ENCODE measurements at places on chromosomes 7 and 10.

GRCh38 chr10:98224996-98225395 lies 43.0 kb downstream of the LOXL4 start:
- DNase-seq = no peak

GRCh38 chr7:110170841-110171240 lies 920.1 kb upstream of the LRRN3 start:
- DNase-seq = no peak

- no peak for DNase-seq
Measured at GRCh38 chr7:107889992-107890391, 991 bp upstream of the DLD start.

GRCh38 chr7:75735581-75736350 lies 3.0 kb downstream of the HIP1 start:
- no peak for DNase-seq

- DNase-seq = no peak
Measured at GRCh38 chr7:114711241-114711640, 210.7 kb upstream of the MDFIC start.

DNA sequence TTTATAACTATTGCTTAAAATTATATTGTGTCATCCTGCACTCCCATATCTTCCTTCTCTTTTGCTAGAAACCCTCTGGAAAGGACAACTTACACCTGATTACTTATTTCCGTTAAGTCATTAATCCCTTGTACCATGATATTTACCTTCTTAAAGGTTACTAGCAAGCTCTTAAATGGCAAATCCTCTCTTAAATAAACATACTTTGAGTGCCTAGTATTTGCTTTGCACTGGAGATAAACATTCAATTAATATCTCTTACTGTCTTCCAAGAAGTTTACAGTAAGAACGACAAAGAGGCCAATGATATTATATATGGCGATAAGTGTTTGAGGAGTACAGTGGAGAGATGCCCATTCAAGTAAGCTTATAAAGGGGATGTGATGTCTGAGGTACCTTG lies 278.3 kb downstream of the HGF start:
- DNase-seq = no peak

- DNase-seq = no peak
Measured at GRCh38 chr10:95392681-95393164, 101.9 kb upstream of the PDLIM1 start.

DNA sequence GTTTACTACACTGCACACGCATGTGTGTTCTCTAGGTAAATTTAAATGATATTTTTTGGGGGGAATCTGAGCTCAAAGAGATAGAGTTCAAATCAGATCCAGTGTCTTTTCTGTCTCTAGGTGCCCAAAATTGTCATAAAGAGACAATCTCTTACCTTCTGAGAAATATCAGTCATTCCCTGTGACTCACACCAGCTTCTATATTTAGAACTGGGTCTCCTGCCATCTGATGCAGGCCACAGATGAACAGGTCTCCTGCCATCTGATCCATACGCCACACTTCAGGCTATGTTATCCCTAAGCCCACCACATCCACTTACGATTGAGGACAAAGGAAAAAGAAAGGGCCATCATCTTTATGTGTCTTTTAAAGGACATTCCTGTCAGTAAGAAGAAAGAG lies 136.3 kb upstream of the LAMB4 start:
- DNase-seq = no peak

- no peak for DNase-seq
Measured at GRCh38 chr10:89134963-89135362, 72.2 kb downstream of the CH25H start.

DNA sequence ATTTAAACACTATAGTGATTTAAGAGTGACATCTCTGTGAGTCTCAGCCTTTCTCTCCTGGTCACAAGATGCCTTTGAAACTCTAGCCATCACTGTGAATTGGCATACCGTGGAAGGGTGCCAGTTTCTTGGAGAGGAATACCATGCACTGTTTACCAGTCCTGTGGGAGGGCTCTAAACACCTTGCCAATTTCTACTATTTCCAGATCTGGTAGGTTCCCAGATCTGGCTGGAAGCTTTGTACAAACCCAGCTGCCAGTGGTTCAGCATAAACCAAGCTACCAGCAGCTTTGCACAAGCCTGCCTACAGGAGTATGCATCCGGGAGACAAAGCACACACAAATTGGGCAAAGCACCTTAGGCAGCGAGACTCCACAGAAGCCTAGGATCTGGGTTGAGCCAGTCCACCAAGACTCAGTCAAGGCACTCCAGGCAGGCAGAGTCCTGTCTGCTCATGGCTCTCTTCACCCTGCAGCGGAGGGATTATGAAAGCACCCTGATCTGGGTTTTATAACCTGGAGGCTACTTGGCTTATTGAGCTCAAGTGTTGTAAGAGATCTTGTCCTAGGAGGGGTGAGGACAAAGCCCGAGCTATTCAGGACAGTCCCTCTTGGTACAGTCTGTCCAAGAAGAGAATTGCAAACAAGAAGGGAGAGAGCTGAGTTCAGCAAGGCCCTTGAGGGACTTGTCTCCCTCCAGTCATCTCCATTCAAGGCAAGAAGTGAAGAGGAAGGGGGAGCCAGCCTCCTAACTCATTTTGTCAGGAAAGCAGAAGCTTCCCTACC lies 23.6 kb downstream of the MCM10 start:
- DNase-seq = no peak

DNA sequence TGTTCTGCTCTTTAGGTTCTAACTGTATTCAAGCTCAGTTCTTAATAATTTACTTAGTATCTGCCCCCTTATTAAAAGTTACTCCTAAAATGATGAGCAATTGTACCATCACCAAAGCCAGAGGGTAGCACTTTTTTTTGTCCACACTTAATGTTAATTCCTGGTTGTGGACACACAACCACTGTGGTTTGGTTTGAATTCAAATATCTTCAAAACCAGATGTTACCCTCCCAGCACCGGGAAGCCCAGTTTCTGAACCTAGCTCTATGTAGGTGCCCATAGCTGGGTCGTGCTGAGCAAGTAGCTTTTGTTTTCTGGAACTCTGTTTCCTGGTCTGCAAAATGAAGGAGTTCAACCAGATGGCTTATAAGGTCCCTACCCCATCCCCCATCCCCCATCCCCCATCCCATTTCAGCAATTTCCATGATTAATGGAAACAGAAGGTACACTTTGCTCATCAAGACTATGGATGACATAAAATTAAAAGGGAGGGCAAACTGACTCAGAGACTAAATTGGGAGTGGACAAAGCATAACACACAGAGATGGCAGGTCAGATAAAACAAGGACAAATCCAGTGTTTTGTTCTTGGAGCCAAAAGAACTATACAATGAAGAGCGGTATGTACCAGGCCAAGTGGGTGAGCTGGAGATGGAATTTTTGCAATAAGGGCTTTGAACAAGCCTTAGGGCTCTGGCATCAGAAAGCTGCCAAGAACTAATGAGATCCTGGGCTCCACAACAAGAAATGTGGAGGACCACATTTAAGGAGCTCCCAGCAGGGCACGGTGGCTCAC lies 56.7 kb downstream of the DLG5 start:
- DNase-seq = no peak

GRCh38 chr10:64977915-64978314 lies 1456.7 kb downstream of the REEP3 start:
- DNase-seq = no peak

GRCh38 chr7:42471573-42472174 lies 234.7 kb upstream of the GLI3 start:
- DNase-seq = no peak

DNA sequence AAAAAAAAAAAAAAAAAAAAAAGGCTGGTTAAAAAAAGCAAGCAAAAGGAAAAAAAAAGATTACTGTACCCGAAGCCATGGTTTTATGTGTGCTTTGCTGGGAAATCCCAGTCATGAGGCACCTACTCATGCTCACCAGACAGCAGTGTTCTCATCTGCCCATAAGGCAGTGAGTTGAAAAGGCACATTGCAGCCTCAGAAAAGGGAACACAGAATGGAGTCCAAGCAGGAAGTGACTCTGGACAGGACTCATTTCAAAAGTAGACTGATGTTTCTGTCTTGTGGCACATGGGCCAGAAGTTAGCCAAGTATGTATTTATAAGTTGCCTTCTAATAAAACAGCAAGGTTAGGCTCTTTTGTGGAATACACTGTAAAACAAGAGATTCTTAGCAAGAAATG lies 40.2 kb downstream of the PDSS1 start:
- DNase-seq = no peak

DNA sequence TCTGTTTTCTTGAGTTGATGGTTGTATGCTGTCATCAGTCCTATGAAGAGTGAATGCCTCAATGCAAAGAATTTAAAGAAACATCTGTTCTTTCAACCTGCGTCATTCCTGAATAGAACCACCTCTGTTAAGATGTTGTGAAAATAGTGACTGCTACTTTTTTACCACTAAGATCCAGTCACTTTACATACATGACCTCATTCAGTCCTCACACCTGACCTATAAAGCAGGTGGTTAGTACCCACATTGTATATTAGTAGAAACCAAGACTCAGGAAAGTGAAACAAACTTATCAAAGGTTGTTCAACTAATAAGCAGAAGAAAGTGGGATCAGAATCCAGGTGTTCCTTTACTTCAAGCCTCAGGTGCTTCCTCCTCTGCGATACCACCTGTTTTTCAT lies 64.8 kb downstream of the ITGB8 start:
- DNase-seq = no peak

DNA sequence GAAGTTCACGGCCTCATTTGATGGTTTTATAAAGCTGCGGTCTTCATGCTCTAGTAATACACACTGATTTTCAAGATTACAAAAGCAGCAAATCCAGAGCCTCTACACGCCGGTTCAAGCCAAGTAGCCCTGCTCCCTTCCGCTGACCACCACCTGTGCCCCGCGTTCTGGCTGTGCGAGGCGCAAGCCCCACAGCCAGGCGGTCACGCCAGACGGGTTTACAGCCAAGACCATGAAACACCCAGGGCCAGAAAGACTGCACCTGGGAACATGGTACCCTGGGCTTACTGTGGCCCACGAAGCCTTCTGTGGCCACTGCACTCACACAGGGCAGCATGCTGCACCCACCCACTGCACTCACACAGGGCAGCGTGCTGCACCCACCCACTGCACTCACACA lies 33.6 kb downstream of the GPER1 start:
- DNase-seq = no peak

- no peak for DNase-seq
Measured at GRCh38 chr7:155568842-155569494, 22.6 kb upstream of the CNPY1 start.

- peak; percentile 63 for DNase-seq
Measured at GRCh38 chr10:5889624-5890451, at the start of the genes ANKRD16 and FBH1. Gene ANKRD16, minus strand, starts transcription at chr10:5889893. Its CDS starts 539 bp downstream, at chr10:5889354. Gene FBH1, plus strand, starts transcription at chr10:5890243. Its CDS starts 103 bp downstream, at chr10:5890346.

GRCh38 chr10:100985336-100985735 lies 2.0 kb downstream of the MRPL43 start:
- DNase-seq = no peak

DNA sequence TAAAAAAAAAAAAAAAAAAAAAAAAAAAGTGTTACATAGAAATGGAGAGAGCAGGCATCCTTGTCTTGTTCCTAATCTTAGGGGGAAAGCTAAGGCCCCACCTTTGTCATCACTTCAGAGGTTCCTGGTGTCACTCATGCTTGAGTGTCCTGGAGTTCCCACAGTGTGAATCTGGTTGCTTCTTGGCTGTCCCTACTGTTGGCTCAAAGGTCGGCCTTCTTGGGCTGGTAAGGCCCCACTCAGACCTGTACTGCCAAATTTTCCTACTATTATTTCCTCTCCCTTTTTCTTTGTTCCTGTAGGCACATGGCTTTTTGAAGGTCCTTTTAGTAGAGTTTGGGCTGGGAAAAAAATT lies 21.5 kb downstream of the OPTN start:
- no peak for DNase-seq

- DNase-seq = no peak
Measured at GRCh38 chr7:93407239-93407638, 167.3 kb downstream of the CALCR start.

- no peak for DNase-seq
Measured at GRCh38 chr7:29854257-29854938, 48.1 kb downstream of the WIPF3 start.

DNA sequence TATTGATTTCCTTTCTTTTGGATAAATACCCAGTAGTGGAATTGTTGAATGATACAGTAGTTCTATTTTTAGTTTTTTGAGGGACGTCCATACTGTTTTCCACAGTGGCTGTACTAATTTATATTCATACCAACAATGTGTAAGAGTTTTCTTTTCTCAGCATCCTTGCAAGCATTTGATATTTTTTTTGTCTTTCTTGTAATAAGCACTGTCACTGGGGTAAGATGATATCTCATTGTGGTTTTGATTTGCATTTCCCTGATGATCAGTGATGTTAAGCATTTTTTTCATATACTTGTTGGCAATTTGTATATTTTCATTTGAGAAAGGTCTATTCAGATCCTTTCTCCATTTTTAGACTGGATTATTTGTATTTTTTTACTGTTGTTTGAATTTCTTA lies 308.7 kb downstream of the PTEN start:
- DNase-seq = no peak

DNA sequence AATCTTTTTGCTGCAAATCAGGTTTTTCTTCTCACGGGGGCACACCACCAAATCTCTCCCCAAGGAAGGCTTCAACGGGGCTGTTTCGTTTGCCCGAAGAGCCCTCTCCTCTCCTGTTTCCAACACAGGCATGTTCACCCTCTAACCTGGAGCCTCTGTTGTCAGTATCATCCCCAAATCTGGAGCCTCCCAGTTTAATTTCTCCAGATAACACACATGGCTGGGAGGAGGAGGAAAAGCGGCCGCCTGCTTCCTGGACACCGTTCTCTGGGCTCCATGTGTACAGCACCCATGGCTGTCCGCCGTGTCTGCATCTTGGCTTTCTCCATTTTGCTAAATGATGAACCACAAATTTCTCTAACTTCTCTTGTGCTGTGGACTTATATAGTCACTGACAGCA lies 214.5 kb downstream of the DIP2C start:
- no peak for DNase-seq

DNA sequence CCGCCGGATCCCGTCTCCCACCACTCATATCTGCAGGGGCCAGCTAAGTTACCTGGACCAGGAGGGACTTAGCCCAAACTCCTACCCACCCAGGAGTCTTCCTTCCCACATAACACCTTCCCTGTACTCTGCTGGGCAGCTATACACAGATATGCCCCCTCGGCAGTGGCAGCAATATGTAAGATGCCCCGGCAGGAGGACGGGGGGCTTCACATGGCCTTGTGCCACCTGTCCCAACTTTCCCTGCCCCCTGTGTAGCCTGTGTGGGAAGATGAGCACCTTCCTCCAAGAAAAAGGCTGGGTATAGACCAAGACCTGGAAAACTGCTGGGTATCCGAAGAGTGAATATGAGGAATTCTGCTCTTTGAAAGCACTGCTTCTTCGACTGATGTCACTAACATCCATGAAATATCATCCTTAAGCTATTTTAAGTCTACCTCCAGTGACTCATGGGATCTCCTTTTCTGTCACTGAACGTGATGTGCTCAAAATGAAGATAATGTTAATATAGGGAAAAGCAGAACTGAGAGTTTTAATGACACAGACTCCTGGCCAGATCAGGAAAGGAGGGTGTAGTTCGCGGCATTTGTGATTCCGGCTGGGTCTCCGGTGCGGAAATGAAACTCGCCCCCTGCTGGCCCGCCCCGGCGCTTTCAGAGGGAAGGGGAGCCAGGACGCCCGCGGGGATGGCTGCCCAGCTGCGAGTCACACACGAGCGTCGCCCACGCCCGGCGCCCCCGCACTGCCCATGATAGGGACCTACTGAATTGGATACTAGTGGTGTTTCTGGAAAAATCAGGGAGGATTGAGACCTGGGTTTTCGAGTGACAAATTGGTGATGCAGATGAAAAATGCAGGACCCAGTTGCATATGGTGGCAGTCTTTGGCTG lies 256.9 kb upstream of the NFE2L3 start:
- DNase-seq = no peak

All from cerebellar nuclear complex (tissue), 1 donor.